ENCODE measurements at places on chromosomes 16 and 17. TPM values are rescaled to one million over a fixed set of nuclear protein-coding genes. Genes with fewer than 3 reads are reported as not detected.

Gene HOXB4
- polyA plus RNA-seq = 0.38 TPM

Gene MEFV
- 0.07 TPM for polyA plus RNA-seq

Gene CES1
- polyA plus RNA-seq = 3.4 TPM

Gene MAP3K14
- 12.4 TPM for polyA plus RNA-seq

Gene LRRC75A
- 0.23 TPM for polyA plus RNA-seq

Gene TEKT3
- polyA plus RNA-seq = 0.05 TPM

Gene AOC3
- 8.4 TPM for polyA plus RNA-seq

Gene ZDHHC1
- 2.9 TPM for polyA plus RNA-seq

Gene MAF
- polyA plus RNA-seq = 21.9 TPM

Gene OTOP2
- polyA plus RNA-seq = not detected

Gene TPSG1
- not detected for polyA plus RNA-seq

Gene GP1BA
- not detected for polyA plus RNA-seq

Gene TOX3
- polyA plus RNA-seq = 0.03 TPM

Gene UBE2Z
- 22.0 TPM for polyA plus RNA-seq

Gene CD300A
- 0.38 TPM for polyA plus RNA-seq

Gene CORO6
- 495 TPM for polyA plus RNA-seq

Gene PMP22
- polyA plus RNA-seq = 195 TPM

Gene NETO2
- polyA plus RNA-seq = 30.5 TPM

Gene TMEM238L
- polyA plus RNA-seq = 0.07 TPM

Gene MYO19
- 13.9 TPM for polyA plus RNA-seq

Gene C17orf107
- 0.01 TPM for polyA plus RNA-seq

Gene NATD1
- 15.1 TPM for polyA plus RNA-seq

Gene CCDC144A
- polyA plus RNA-seq = 0.14 TPM

Gene FBXW10
- polyA plus RNA-seq = 0.07 TPM

Gene SOST
- not detected for polyA plus RNA-seq

Gene KCNG4
- not detected for polyA plus RNA-seq

Gene BICDL2
- not detected for polyA plus RNA-seq

Gene ICAM2
- polyA plus RNA-seq = 50.0 TPM

Gene ZNF205
- polyA plus RNA-seq = 4.6 TPM

Gene PLSCR3
- 16.6 TPM for polyA plus RNA-seq

Gene KRTAP4-3
- not detected for polyA plus RNA-seq

Gene HEATR9
- polyA plus RNA-seq = not detected

Gene CCL14
- 19.9 TPM for polyA plus RNA-seq

Gene NT5C
- 56.3 TPM for polyA plus RNA-seq

Gene UTS2R
- 0.10 TPM for polyA plus RNA-seq

Gene CMTM2
- polyA plus RNA-seq = not detected
